Tibial artery (tissue), 4 donors: ENCODE measurements at places on chromosomes 3 and 15.

- no peaks in the 10 kb centered on the region for H3K36me3 ChIP-seq
- H3K27me3 ChIP-seq, result no peaks in the 10 kb centered on the region
- peak; percentile 76 for DNase-seq
- peak overlapping the region; percentile 85 for H3K27ac ChIP-seq
Observed at GRCh38 chr3:40780925-40781406, 256.2 kb downstream of the ZNF621 start.

DNA sequence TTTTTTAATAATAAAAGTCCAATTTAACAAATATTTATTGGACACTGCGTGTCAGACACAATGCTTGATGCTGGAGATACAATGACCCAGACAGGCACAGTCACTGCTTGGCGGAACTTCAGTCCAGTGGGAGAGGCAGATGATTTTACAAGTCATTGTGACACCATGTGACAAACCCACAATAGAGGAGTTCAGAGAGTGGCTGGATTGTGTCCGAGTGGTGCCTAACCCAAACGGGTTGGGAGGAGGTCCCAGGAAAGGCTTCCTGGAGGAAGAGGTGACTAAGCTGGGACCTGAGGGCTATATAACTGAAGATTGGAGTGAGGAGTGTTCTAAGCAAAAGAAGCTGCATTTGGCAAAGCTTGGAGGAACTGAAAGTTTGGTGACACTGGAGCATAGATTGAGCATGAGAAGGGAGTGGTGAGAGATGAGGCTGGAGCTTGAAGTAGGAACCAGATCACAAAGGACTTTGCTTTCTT lies 41.4 kb downstream of the CRTC3 start:
- H3K27ac ChIP-seq, result peak overlapping the region; percentile 73
- H3K27me3 ChIP-seq, result no peaks in the 10 kb centered on the region
- H3K4me3 ChIP-seq, result no peak overlapping the region
- peak; percentile 72 for DNase-seq

- no peak for DNase-seq
- H3K4me1 ChIP-seq, result no peaks in the 10 kb centered on the region
- no peak overlapping the region for H3K4me3 ChIP-seq
- no peaks in the 10 kb centered on the region for H3K27me3 ChIP-seq
- H3K36me3 ChIP-seq, result no peaks in the 10 kb centered on the region
Observed at GRCh38 chr3:28768439-28768838, 419.8 kb upstream of the AZI2 start.

DNA sequence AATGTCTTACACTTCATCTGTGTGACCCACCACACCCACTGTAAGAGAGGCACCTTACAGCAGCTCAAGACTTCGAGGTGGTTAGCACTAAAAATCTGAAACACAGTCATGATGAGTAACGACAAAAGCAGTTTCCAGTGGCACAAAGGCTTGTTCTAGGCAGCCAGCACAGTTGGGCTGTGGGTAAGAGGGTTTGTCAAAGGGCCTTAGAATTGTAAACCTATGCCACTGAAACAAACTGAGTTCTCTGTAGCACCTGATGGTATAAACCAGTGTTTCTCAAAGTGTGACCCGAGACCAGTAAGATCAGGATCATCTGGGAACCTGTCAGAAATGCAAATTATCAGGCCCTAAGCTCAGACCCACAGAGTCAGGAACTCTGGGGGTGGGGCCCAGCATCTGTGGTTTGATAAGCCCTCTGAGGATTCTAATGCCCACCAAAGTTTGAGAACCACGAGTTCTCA lies 36.5 kb downstream of the DAPK2 start:
- DNase-seq, result no peak
- peaks cover 6% of the 10 kb centered on the region for H3K4me1 ChIP-seq
- no peak overlapping the region for H3K4me3 ChIP-seq
- H3K36me3 ChIP-seq, result no peaks in the 10 kb centered on the region

- H3K36me3 ChIP-seq, result no peaks in the 10 kb centered on the region
- H3K27ac ChIP-seq, result no peak overlapping the region
- H3K27me3 ChIP-seq, result no peaks in the 10 kb centered on the region
- no peak for DNase-seq
- H3K4me1 ChIP-seq, result no peaks in the 10 kb centered on the region
Observed at GRCh38 chr3:125072749-125073389, 17.1 kb upstream of the HEG1 start.

DNA sequence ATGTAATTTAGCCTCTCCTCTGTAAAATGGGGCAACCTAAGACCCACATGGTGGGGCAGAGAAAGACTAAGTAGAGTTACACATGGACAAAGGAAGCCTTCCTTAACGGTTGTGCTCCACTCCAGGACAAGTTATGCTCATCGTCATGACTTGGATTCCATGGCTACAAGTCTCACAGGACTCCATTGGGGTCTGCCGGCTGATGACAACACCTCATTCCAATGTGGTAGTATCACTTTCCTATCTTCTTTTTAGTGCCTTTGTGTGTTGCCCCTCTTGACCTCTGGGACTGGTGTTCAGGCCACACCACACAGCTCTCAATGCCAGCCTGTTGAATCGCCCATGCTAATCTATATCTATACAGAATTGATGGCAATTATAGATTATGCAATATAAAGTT lies 181.3 kb upstream of the WNT5A start:
- H3K27ac ChIP-seq, result no peak overlapping the region
- DNase-seq, result no peak
- no peaks in the 10 kb centered on the region for H3K36me3 ChIP-seq
- no peaks in the 10 kb centered on the region for H3K4me1 ChIP-seq
- no peak overlapping the region for H3K4me3 ChIP-seq
- H3K27me3 ChIP-seq, result peaks cover 18% of the 10 kb centered on the region

DNA sequence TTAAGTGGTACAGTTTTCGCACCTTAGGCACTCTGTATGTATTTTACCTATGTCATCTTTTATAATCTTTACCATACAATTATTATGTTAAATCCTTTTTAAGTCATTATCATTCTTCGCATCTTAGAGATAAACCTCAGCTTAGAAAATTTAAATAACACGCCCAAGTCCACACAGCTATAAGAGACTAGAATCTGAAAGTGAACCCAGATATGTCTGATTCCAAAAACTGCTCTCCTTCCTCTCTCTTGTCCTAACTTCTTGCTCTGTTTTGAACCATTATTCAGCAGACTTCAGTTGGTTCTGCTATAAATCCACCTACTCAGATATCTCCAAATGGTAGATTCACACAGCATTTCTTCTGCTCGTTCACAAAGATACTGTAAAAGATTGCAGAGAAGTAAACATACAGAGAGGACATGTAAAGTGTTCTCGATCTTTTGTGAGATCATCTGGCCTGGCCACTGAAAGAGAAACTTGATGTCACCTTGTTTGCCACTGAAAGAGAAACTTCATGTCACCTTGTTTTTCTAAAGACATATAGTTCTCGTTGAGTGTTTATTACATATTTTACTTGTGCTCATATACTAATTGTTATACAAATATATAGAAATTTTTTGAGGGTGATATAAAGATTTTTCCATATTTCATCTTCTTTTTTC lies 533.2 kb downstream of the GRM7 start:
- no peak for DNase-seq
- no peaks in the 10 kb centered on the region for H3K4me1 ChIP-seq
- no peaks in the 10 kb centered on the region for H3K27me3 ChIP-seq
- no peak overlapping the region for H3K27ac ChIP-seq
- H3K36me3 ChIP-seq, result no peaks in the 10 kb centered on the region

DNA sequence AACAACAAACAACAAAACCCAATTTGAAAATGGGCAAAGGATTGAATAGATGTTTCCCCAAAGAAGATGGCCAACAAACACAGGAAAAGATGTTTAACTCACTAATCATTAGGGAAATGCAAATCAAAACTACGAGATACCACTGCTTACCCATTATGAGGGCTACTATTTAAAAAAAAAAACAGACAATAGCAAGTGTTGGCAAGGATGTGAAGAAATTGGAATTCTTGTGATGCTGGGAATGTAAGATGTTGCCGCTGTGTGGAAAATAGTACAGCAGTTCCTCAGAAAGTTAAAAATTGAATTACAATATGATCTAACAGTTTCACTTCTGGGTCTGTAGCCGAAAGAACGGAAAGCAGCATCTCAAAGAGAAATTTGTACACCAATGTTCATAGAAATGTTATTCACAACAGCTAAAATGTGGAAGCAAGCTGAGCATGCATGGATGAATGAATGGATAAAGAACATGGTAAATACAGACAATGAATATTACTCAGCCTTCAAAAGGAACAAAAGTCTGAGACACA lies 121.9 kb downstream of the CHSY1 start:
- H3K4me3 ChIP-seq, result no peak overlapping the region
- no peak overlapping the region for H3K27ac ChIP-seq
- DNase-seq, result no peak

GRCh38 chr15:62494197-62494596 lies 329.1 kb upstream of the C2CD4B start:
- DNase-seq, result no peak
- H3K36me3 ChIP-seq, result no peaks in the 10 kb centered on the region
- H3K27ac ChIP-seq, result no peak overlapping the region
- no peaks in the 10 kb centered on the region for H3K27me3 ChIP-seq
- no peaks in the 10 kb centered on the region for H3K4me1 ChIP-seq

GRCh38 chr15:53196242-53196641 lies 406.1 kb upstream of the ONECUT1 start:
- H3K27me3 ChIP-seq, result no peaks in the 10 kb centered on the region
- H3K36me3 ChIP-seq, result no peaks in the 10 kb centered on the region
- no peak for DNase-seq
- no peak overlapping the region for H3K27ac ChIP-seq
- H3K4me3 ChIP-seq, result no peak overlapping the region
- peaks cover 6% of the 10 kb centered on the region for H3K4me1 ChIP-seq

- H3K4me1 ChIP-seq, result no peaks in the 10 kb centered on the region
- DNase-seq, result no peak
- H3K36me3 ChIP-seq, result no peaks in the 10 kb centered on the region
Observed at GRCh38 chr3:128431803-128432300, 34.8 kb downstream of the DNAJB8 start.

- no peak for DNase-seq
- no peaks in the 10 kb centered on the region for H3K27me3 ChIP-seq
- no peaks in the 10 kb centered on the region for H3K4me1 ChIP-seq
- no peak overlapping the region for H3K27ac ChIP-seq
- H3K4me3 ChIP-seq, result no peak overlapping the region
Observed at GRCh38 chr3:190780524-190780923, 82.0 kb downstream of the GMNC start.

- H3K27me3 ChIP-seq, result no peaks in the 10 kb centered on the region
- H3K4me1 ChIP-seq, result peaks cover 17% of the 10 kb centered on the region
- H3K27ac ChIP-seq, result no peak overlapping the region
- DNase-seq, result no peak
Observed at GRCh38 chr3:72397586-72397985, 450.7 kb downstream of the SHQ1 start.

DNA sequence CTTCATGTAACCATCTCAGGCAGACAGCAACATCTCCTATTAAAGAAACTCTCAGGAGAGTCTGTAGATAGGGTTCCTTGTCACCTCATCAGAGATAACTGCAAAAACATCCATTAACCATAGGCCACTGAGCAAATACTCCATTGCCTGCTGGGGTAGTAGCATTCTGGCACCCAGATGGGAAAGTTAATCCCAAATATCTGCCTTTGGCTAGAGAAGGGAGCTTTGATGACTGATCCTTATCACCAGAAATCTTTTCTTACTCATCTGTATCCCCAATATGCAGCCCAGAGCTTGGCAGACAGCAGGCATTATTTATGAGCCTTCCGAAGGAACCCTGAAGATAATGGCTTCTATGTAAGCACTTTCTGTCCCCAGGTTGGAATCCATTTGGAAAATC lies 173.1 kb downstream of the MFSD1 start:
- H3K4me1 ChIP-seq, result no peaks in the 10 kb centered on the region
- DNase-seq, result no peak
- no peak overlapping the region for H3K4me3 ChIP-seq
- no peaks in the 10 kb centered on the region for H3K36me3 ChIP-seq

GRCh38 chr15:47673232-47673761 lies 44.0 kb upstream of the SEMA6D start:
- no peaks in the 10 kb centered on the region for H3K36me3 ChIP-seq
- no peak overlapping the region for H3K27ac ChIP-seq
- no peak overlapping the region for H3K4me3 ChIP-seq
- no peaks in the 10 kb centered on the region for H3K4me1 ChIP-seq
- H3K27me3 ChIP-seq, result no peaks in the 10 kb centered on the region
- DNase-seq, result peak; percentile 44

DNA sequence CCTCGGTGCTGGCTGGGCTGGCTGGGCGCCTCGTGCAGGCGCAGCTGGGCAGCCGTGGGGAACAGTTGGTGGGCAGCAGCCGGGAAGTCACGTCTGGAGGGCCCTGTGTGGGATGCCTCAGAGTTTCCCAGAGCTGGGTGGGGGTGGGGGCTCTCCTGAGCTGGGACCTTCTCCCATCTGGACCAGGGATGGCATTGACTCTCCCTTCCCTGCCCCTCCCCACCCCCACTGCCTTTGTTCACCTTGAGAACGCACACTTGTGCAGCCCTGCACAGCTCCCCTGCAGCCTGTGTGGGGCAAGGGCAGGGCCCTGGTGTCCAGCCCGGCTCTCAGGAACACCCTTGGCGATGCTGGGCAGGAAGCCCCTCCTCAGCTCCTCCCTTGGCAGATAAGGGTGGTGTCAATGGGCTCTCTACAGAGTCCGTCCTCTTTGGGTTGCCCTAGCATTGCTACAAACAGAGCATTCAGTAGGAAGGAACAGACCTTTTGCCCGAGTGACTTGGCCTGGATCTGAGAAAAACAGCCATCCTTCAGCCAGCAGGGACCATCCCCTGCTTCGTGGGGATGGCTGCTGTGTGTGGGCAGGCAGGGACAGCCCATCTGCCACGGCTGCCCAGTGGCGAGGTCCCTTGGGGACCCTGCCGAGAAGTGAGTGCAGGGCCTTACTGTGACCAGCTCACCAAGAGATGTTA lies 25.5 kb upstream of the KLF13 start:
- H3K27ac ChIP-seq, result no peak overlapping the region
- no peak overlapping the region for H3K4me3 ChIP-seq
- no peaks in the 10 kb centered on the region for H3K4me1 ChIP-seq
- H3K27me3 ChIP-seq, result no peaks in the 10 kb centered on the region
- H3K36me3 ChIP-seq, result no peaks in the 10 kb centered on the region

DNA sequence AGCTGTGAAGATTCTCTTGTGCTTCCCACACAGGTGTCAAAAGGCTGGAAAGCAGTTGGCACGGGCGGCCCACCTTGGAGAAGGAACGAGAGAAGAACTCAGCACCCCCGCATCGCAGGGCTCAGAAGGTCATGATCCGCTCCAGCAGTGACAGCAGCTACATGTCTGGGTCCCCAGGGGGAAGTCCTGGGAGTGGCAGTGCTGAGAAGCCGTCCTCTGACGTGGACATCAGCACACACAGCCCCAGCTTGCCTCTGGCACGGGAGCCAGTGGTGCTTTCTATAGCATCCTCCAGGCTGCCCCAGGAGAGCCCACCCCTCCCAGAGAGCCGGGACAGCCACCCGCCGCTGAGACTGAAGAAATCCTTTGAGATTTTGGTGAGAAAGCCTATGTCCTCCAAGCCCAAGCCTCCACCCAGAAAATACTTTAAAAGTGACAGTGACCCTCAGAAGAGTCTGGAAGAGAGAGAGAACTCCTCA lies 31.4 kb downstream of the STARD5 start:
- peak; percentile 62 for DNase-seq
- no peak overlapping the region for H3K27ac ChIP-seq
- H3K4me1 ChIP-seq, result peaks cover 3% of the 10 kb centered on the region
- no peak overlapping the region for H3K4me3 ChIP-seq
- H3K36me3 ChIP-seq, result peaks cover 13% of the 10 kb centered on the region

GRCh38 chr15:99476413-99477222 lies 89.2 kb upstream of the MEF2A start:
- no peak overlapping the region for H3K4me3 ChIP-seq
- no peaks in the 10 kb centered on the region for H3K27me3 ChIP-seq
- H3K27ac ChIP-seq, result peak overlapping the region; percentile 70
- peak; percentile 91 for DNase-seq
- peaks cover 20% of the 10 kb centered on the region for H3K4me1 ChIP-seq
